ENCODE measurements at places on chromosomes 1 and 21. TPM values are rescaled to one million over a fixed set of nuclear protein-coding genes. Genes with fewer than 3 reads are reported as not detected.

The ADAMTS1 gene
- 27.5 TPM for total RNA-seq

The NT5C1A gene
- total RNA-seq: 35.4 TPM

- H3K4me3 ChIP-seq: peak within 1 kb of the TSS; percentile 48
- no peaks in the 10 kb centered on the region for H3K36me3 ChIP-seq
- no peaks in the 10 kb centered on the region for H3K27me3 ChIP-seq
- DNase-seq: peak; percentile 73
- H3K27ac ChIP-seq: peak within 1 kb of the TSS; percentile 79
These were observed at the start of gene SH2D2A for GRCh38 chr1:156816561-156817328. Gene SH2D2A, minus strand, starts transcription at chr1:156816848. Its CDS starts 140 bp downstream, at chr1:156816708.

DNA sequence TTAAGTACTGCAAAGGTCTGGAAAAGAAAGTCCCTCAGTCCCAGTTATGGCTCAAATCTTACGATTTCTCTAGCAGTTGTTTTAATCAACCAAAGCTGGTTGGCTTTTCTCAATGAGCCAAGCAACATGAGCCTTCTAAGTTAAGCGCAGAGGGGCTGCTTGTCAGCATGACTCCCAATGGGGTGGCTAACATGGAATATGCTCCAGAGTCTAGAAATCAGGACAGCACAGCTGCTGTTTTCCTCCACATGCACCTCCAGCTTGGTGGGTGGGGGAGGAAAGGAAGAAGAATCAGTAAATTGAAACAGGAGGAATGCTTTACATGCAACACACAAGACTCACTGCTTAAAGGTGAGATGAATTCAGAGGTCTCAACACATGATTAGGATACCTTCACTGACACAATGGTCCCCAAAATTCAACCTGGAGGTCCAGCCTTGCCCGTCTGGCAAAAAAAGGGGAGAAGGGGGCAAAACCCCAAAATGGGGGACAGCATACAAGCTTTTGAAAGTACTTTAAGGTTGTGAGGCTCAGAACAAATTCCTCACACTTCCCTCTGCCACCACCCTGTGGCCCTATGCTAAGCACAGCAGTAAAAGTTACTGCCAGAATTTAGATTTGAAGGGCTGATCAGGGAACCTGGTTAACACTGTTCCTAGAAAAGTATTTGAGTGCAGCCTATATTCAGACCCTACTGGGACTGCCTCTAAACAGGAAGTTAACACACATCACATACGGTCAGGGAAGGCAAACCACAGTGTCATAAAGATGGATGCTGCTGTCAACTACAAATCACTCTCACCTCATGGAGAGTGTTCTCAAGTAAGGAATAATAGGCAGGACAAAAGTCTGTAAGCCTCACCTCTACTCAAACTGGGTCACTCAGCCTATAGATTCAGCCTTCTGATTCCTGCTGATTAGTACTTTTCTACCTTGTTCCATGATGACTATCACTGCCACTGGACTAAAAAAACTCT is 2.6 kb downstream of the GATAD2B start:
- H3K4me1 ChIP-seq: peaks cover 13% of the 10 kb centered on the region
- H3K4me3 ChIP-seq: peak overlapping the region; percentile 79
- peak overlapping the region; percentile 31 for H3K27ac ChIP-seq
- H3K27me3 ChIP-seq: no peaks in the 10 kb centered on the region

DNA sequence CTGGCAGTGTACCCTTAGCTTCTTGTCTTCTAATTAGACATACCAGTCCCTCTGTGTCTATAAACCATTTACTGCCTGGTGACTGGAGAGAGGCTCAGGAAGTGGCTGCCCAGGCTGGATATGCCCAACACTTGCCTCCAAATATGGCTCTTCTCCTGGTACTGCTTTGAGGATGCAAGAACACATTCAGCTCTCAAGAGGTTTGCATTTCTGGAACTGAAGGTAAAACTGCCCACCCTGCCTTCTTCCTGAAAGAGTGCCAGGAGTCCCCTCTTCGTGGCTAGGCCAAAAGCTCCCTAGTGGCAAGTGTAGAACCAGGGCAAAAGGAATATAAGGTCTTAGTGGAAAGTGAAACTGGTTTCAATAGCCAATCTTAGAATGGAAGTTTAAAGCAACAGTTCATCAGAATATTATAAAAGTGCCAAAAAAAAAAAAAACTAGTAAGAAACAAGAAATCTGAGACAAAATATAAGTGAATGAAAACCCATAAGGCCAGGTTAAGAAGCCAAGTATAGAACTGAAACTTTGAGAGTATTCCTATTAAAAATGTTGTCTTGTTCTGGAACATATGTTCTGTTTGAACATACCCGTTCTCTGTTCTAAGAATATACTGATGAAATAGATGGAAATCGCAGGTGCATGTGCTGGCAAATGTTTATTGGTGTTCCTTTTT is 77.2 kb upstream of the CTTNBP2NL start:
- H3K27ac ChIP-seq: no peak overlapping the region
- no peaks in the 10 kb centered on the region for H3K36me3 ChIP-seq
- H3K4me1 ChIP-seq: no peaks in the 10 kb centered on the region
- no peak for DNase-seq

Data from heart left ventricle (tissue), 16 donors.